ENCODE measurements at places on chromosomes 5 and 9.

GRCh38 chr5:59712836-59713497 lies 180.6 kb downstream of the PDE4D start:
- H3K27me3 ChIP-seq: no peaks in the 10 kb centered on the region
- peaks cover 4% of the 10 kb centered on the region for H3K36me3 ChIP-seq
- no peak overlapping the region for H3K4me3 ChIP-seq
- no peak for DNase-seq

- peaks cover 35% of the 10 kb centered on the region for H3K36me3 ChIP-seq
- no peaks in the 10 kb centered on the region for H3K27me3 ChIP-seq
- peaks cover 12% of the 10 kb centered on the region for H3K4me1 ChIP-seq
- H3K27ac ChIP-seq: peak overlapping the region; percentile 62
- no peak overlapping the region for H3K4me3 ChIP-seq
These were observed 71.9 kb downstream of the RAB24 start for GRCh38 chr5:177231479-177232250.

DNA sequence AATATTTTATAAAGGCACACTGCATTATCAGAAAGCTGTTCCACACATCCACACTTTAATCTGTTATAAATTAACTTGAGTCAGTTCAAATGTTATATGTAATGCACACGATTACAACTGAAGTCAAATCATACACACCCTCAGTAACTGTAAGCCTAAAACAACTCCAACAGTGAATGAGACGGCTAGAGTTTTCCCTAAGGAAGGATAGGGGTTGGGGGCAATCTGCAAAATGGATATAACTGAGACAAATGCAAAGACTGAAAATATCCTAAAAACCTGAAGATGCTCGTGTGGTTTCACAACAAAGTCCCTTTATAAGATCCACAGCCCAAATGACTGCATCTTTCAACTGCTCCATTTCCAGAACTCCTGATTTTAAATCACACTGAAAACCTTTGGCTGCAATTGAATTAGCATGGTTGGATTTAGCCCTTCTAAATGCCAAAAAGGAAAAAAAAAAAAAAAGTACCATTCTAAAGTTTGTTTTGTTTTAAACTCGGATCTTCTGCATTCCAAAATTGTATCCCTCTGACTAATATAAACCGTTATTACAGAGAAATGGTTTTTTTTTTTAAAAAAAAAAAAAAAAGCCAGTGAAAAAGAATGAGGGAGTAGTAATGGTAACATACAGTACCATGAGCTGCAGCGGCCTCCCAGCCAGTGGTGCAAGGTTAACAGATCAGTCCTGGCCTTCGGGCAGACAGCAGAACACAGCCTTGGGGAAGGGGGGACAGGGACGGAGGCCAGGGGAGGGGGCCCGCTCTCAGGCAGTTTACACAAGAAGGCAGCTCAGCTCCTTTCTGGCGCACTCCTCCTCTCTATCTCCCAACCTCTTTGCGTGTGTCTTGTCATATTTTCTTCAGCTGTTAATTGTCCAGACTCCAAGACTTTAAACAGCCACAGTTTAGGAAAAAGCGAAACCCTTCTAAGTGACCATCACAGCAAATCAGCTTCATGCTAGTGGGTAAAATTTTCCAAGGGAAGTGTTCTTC lies 166.1 kb downstream of the BNC2 start:
- peak overlapping the region; percentile 35 for H3K4me3 ChIP-seq
- DNase-seq: peak; percentile 39
- no peak overlapping the region for H3K27ac ChIP-seq
- H3K36me3 ChIP-seq: no peaks in the 10 kb centered on the region

DNA sequence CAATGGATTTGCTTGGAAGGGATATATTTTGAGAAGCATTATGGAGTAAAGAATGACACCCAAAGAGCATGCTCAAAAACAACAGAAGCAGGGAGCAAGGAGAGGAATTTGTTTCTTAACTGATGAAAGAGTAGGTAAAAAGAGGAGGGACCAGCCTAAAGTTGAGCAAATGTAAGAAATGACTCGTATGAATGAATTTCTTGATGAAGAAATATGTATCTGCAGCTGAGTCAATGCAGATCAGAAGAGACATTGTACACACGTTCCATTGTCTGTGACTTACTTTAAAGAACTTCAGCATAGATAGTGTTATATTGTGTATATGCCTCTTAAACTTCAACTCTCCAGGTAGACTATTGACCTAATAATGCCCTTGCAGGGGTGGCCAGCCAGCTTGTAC lies 112.7 kb upstream of the NREP start:
- H3K27me3 ChIP-seq: peaks cover 5% of the 10 kb centered on the region
- H3K4me3 ChIP-seq: no peak overlapping the region
- no peaks in the 10 kb centered on the region for H3K4me1 ChIP-seq

GRCh38 chr5:168291964-168292785 lies 730 bp downstream of the WWC1 start:
- peak; percentile 28 for DNase-seq
- H3K27me3 ChIP-seq: peaks cover 39% of the 10 kb centered on the region
- H3K27ac ChIP-seq: no peak overlapping the region
- no peaks in the 10 kb centered on the region for H3K36me3 ChIP-seq

GRCh38 chr9:94990897-94991561 lies 264.5 kb downstream of the AOPEP start:
- H3K4me1 ChIP-seq: peaks cover 49% of the 10 kb centered on the region
- peaks cover 19% of the 10 kb centered on the region for H3K36me3 ChIP-seq
- DNase-seq: no peak

DNA sequence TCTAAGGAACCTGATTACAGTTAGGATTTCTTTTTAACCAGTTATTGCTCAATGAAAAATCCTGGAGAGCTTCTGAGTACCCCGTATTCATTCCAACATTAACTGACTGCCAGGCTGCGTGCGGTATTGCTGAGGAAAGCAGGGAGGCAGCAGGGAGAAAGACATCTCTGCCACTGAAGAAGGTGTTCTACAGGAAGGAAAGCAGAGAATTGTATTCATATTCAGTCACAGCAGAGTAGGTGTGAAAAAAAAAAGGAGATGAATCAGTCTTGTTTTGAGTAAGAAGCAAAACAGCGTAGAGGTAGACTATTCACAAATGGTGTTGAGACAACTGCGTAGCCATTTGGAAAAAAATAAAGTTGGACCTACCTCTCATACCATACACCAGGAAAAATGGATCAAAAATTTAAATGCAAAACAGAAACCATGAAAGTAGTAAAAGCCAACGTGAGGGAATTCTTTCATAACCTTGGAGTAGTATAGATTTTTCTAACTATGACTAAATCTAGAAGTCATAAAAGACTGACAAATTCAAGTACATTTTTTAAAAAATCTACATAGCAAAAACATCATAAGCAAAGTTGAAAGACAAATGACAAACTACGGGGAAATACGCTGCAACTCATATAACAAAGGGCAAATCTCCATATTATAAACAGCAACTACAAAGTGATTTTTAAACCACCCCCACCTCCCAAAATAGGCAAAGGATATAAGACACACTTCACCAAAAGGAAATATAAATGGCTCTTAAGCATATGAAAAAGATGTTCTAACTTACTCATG lies 9.9 kb upstream of the NR4A3 start:
- no peak overlapping the region for H3K27ac ChIP-seq
- no peak overlapping the region for H3K4me3 ChIP-seq
- H3K27me3 ChIP-seq: no peaks in the 10 kb centered on the region

DNA sequence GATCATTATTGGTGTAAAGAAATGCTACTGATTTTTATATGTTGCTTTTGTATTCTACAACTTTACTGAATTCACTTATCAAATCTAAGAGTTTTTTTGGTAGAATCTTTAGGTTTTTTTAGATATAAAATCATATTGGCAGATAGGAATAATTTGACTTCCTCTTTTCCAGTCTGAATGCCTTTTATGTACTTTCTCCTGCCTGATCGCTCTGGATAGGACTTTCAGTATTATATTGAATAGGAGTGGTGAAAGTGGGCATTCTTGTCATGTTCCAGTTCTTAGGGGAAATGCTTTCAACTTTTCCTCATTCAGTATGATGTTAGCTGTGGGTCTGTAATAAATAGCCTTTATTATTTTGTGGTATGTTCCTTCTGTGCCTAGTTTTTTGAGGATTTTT lies 8.3 kb downstream of the AHRR start:
- H3K4me3 ChIP-seq: no peak overlapping the region
- H3K4me1 ChIP-seq: no peaks in the 10 kb centered on the region
- DNase-seq: no peak
- no peaks in the 10 kb centered on the region for H3K36me3 ChIP-seq

All from nephron progenitor cell (in vitro differentiated cells).